ENCODE measurements at places on chromosomes 13 and 19. TPM values are rescaled to one million over a fixed set of nuclear protein-coding genes. Genes with fewer than 3 reads are reported as not detected.

TMEM145 gene
- not detected for total RNA-seq

DNA sequence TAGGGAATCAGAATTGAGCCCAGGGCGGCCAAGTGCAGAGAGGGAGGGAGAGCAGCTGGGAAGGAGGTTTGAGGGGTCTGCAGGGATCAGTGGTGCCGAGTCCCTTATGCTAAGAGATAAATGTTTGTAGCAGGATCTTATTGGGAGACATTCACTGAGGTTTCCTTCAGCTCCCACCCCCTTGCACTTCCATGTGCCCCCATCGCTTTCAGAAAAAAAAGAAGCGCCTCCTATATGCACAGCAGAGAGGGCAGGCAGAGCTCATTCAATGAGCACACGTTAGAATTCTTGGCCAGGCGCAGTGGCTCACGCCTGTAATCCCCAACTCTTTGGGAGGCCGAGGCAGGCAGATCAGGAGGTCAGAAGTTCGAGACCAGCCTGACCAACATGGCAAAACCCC lies 28.0 kb downstream of the CYP4F2 start:
- no peak for DNase-seq

DNA sequence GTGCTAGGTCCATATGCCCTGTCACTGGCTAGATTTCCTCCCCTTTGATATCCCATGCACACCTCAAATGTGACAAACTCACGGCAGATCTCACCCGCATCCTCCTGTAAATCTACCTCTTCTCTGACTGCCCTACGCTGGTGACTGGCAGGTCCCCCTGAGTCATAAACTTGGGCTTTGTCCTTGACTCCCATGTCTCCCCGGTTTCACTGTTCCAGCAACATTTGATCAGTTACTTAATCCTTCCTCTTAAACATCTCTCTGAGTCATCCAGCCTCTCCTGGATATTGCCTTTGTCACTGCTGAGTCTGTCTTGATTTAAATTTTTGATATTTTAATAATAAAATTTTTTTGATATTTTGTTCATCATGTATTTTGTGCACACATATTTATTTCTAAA lies 26.5 kb downstream of the FAM216B start:
- DNase-seq: peak; percentile 82

CYSLTR2 gene
- not detected for total RNA-seq

GIPR gene
- total RNA-seq: not detected
